ENCODE measurements at places on chromosomes 7 and 10. TPM values are rescaled to one million over a fixed set of nuclear protein-coding genes. Genes with fewer than 3 reads are reported as not detected.

DNA sequence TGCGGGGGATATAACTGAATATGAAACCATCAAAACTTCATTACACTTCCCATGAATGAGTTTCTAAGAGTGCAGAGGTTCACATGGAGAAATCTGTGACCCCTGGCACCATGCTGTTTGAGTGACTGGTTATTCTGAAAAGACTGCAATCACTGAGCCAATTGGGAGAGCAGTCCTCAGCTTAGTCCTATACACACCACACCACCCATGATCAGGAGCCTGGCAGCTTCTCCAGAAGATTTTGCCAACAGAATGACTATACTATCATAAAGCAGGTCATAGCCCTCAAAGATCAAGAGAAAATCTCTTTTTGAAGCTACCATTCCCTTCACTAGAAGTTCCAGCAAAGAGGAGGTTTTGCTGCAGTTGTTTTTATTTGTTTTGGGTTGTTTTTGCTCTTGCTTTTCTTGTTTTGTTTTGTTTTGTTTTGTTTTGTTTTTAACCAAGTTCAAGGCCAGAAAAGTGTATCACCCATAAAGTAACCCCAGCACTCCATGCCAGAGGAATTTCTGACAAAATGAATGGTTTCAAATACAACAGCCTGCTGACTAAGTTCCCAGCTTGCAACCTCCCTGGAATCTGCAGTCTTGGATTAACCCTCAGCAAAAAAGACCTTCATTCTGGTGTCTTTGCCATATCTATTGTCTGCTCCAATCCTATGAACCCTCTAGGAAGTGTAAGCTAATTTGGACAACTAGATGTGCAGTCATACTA lies 19.7 kb upstream of the HGF start:
- DNase-seq: peak; percentile 35

DNA sequence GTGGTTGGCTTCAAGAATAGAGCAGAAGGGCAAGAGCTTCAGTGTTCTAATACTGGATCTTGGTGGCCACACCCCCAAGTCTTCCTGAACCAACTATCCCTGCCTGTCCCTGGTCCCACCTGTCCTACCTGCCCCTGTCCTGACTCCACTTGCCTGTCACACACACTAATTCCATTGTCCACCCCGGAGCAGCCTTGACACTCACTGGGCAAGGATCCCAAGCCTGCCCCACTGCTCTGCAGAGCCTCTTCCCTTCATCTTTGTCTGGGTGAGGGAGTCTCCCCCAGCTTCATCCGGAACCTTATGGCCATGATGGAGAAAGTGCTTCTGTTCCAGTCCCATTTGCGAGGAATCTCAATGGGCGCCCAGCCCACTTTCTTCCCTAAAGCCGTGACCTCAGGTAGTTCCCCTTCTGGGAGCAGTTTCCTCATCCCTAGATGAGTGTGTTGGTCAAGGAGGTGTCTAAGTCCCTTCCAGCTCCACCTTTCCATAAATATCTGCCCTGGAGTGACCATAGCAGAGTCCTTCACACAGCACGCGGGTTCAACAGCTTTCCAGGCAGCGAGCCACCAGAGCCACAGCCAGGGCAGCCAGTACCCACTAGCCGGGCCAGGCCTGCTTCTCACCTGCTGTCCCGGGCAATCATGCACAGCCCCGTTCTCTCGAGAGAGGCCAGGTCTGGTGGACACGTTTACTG lies 61.5 kb downstream of the VIPR2 start:
- DNase-seq: no peak

DNA sequence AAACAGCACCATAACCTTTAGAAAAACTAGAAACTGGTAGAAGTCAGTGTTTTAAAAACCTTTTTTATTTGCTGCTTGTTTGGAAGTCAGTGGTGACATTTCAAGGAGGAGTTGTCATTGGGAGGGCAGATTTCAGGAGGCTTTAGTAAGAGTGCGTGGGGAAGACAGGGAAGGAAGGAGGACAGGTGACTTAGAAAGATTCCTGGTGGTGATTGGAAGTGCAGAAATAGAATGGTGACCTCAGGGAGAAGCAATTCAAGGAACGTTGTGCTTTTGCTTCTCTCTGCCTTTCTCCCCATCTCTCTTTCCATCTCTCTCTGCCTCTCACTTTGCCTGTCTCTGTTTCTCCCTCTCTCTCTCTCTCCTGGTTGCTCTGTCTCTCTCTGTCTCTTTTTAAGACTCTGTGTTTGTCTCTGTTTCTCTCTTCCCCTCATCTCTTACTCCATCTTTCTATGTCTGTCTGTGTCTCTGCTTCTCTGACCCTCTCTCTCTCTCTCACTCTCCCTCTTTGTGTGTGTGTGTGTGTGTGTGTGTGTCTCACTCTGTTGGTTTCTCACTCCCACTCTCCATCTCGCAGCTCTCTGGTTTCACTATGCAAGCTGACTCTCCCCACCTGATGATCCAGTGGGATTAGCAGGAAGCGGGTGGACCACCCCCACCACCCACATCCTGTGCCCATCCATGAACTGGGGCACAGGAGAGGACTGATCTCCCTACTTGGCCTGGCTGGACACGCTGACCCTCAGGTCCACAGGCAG lies 10.9 kb upstream of the PFKP start:
- no peak for DNase-seq

- no peak for DNase-seq
Measured at GRCh38 chr7:85290269-85290668, 103.4 kb upstream of the SEMA3D start.

- DNase-seq: no peak
Measured at GRCh38 chr10:78861529-78862327, 207.0 kb upstream of the ZMIZ1 start.

- peak; percentile 24 for DNase-seq
Measured at GRCh38 chr7:50069613-50070012, 23.4 kb downstream of the ZPBP start.

GRCh38 chr10:21530168-21530567 lies 3.9 kb upstream of the MLLT10 start:
- no peak for DNase-seq

- DNase-seq: no peak
Measured at GRCh38 chr10:102286216-102286615, 40.9 kb downstream of the GBF1 start.

DNA sequence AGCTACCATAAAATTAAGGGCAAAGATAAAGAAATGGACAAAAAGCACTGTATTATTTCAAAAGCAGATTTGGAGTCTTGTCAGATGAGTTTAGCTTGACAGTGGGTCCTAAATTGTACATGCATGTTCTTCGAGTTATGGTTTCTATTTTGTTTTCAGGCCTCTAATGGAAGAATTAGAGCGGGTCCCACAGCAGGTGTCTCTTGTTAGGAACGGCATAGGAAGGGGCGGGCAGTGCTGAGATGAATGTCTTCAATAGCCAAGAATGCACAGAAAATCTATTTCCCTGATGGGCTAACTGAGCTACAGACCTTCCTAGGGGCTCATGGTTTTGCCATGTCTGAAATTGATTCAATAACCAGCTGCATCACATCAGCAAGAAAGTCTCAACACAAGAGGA lies 304.4 kb downstream of the FRMD4A start:
- DNase-seq: no peak

DNA sequence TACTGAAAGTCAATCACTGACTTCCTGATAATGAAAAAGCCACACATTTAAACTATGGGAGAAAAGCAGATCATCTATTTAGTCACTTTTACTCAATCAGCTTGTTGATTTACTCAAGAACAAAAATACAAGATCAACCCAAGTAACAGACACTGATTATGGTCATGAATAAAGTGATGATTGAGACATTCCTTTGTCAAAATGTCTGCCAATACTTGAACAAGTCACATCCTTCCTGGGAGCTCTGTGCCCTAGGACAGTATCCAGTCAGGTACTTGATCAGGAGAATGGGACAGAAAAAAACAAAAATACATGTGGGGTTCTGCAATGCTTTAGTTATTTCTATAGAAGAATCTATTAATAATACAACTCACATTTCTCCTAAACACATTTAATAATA lies 150.0 kb upstream of the NEBL start:
- no peak for DNase-seq

GRCh38 chr7:74056096-74056915 lies 27.3 kb upstream of the LIMK1 start:
- no peak for DNase-seq

- no peak for DNase-seq
Measured at GRCh38 chr7:152910545-152911225, 151.1 kb downstream of the ACTR3B start.

DNA sequence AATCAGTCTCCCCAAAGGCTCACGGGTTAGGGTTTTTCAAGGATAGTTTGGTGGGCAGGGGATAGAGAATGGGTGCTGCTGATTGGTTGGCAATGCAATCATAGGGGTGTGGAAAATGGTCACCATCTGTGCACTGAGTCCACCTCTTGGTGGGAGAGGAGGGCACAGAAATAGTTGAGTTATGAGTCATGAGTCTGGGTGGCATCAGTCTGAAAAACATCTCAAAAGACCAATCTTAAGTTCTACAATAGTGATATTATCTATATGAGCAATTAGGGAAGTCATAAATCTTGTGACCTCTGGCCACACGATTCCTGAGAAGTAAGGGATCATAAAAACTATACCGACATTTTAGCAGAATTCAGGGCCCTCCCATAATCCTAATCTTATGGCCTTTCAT lies 62.7 kb downstream of the LGI1 start:
- no peak for DNase-seq

GRCh38 chr10:32061440-32061839 lies 5.2 kb upstream of the KIF5B start:
- no peak for DNase-seq

DNA sequence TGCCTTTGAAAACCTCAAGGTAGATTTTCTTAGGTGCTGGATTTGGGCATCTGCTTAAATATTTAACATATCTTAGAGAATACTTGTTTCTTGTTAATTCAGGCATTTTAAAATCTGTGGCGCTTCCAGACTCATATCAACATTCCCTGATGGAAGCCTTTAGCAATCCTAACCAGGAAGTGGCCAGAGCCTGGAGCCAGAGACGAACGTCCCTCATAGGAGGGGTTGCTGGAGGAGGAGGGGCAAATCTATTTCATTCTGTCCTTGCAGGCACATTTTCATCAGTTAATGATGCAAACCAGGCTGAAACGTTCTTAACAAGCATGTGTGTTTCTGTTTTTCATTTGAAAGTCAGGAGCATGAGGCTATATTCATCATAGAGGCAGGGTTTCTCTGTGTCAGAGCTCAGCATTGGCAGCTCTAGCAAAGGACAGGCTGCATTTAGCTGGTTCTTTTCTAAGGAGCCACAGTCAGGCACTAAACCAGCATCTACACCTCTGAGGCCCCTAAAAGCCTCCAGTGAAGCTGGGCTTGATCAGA lies 17.8 kb upstream of the IFIT2 start:
- peak; percentile 97 for DNase-seq

GRCh38 chr10:18423058-18423637 lies 228.2 kb downstream of the NSUN6 start:
- DNase-seq: no peak

UTF1 gene
- not detected for total RNA-seq

RAMP3 gene
- under 0.01 TPM for total RNA-seq

BMI1 gene
- total RNA-seq: 41.6 TPM

PARP12 gene
- 24.9 TPM for total RNA-seq

ZNF273 gene
- 2.1 TPM for total RNA-seq

NUPR2 gene
- total RNA-seq: not detected

TMEM176B gene
- 95.3 TPM for total RNA-seq

ASB4 gene
- not detected for total RNA-seq

SPDYE9 gene
- not detected for total RNA-seq

ABLIM1 gene
- 4.9 TPM for total RNA-seq

DMBT1 gene
- total RNA-seq: under 0.01 TPM

HERPUD2 gene
- total RNA-seq: 32.5 TPM

HTR7 gene
- total RNA-seq: 0.77 TPM

COL26A1 gene
- not detected for total RNA-seq

SYNPO2L gene
- total RNA-seq: under 0.01 TPM
